ENCODE measurements at places on chromosomes 1 and 21. TPM values are rescaled to one million over a fixed set of nuclear protein-coding genes. Genes with fewer than 3 reads are reported as not detected.

The AGMAT gene
- total RNA-seq, result 15.9 TPM

The SMCP gene
- total RNA-seq, result not detected

The SLC44A5 gene
- 0.74 TPM for total RNA-seq

The FNBP1L gene
- 0.21 TPM for total RNA-seq

The DNALI1 gene
- total RNA-seq, result not detected

The SYPL2 gene
- 0.05 TPM for total RNA-seq

The TRIM67 gene
- not detected for total RNA-seq

The PGD gene
- total RNA-seq, result 94.8 TPM

The LRRC38 gene
- total RNA-seq, result not detected

DNA sequence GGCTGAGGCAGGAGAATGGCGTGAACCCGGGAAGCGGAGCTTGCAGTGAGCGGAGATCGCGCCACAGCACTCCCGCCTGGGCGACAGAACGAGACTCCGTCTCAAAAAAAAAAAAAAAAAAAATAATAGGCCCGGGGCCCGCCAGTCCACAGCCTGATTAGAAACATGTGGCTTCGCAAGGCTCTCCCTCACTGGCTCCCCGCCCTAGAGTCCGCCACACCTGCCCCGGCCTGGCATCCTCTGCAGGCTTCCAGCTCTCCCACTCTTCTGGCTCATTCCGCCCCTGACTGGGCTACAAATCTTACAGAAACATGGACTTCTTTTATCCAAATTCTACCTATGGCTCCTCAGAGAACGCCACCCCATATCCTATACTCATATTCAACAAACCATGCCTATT is 32.4 kb downstream of the PGBD5 start:
- no peaks in the 10 kb centered on the region for H3K36me3 ChIP-seq
- H3K4me3 ChIP-seq, result no peak overlapping the region
- H3K4me1 ChIP-seq, result no peaks in the 10 kb centered on the region
- H3K27ac ChIP-seq, result no peak overlapping the region
- DNase-seq, result no peak

DNA sequence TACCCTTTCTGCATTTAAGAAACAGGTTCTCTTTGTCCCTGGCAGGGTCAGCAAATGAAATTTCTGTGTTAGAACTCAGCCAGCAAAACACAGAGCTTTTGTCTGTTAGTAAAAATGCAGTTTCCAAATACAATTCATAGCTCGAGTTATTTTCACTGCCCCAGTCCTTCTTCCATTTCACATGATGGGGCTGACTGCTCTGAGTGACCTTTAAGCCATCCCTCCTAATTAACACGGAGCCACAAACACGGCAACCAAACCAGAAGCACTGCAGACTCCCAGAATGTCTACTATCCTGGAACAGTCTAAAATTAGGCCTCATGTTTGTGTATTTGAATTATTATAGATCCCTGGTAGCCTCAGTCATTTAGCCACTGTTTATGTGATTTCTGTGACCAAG is 99.1 kb upstream of the RGS4 start:
- H3K27ac ChIP-seq, result no peak overlapping the region
- H3K27me3 ChIP-seq, result peaks cover 7% of the 10 kb centered on the region
- no peaks in the 10 kb centered on the region for H3K4me1 ChIP-seq

GRCh38 chr1:155323729-155324036 is 3.0 kb downstream of the RUSC1 start:
- peaks cover 2% of the 10 kb centered on the region for H3K27me3 ChIP-seq
- H3K4me3 ChIP-seq, result peak overlapping the region; percentile 86
- peaks cover 42% of the 10 kb centered on the region for H3K4me1 ChIP-seq
- peak overlapping the region; percentile 61 for H3K27ac ChIP-seq
- H3K36me3 ChIP-seq, result peaks cover 11% of the 10 kb centered on the region
- DNase-seq, result peak; percentile 85

- no peak for DNase-seq
- H3K27me3 ChIP-seq, result peaks cover 15% of the 10 kb centered on the region
- no peaks in the 10 kb centered on the region for H3K36me3 ChIP-seq
- no peak overlapping the region for H3K4me3 ChIP-seq
Measured at GRCh38 chr1:75159154-75159553, 25.0 kb downstream of the LHX8 start.

DNA sequence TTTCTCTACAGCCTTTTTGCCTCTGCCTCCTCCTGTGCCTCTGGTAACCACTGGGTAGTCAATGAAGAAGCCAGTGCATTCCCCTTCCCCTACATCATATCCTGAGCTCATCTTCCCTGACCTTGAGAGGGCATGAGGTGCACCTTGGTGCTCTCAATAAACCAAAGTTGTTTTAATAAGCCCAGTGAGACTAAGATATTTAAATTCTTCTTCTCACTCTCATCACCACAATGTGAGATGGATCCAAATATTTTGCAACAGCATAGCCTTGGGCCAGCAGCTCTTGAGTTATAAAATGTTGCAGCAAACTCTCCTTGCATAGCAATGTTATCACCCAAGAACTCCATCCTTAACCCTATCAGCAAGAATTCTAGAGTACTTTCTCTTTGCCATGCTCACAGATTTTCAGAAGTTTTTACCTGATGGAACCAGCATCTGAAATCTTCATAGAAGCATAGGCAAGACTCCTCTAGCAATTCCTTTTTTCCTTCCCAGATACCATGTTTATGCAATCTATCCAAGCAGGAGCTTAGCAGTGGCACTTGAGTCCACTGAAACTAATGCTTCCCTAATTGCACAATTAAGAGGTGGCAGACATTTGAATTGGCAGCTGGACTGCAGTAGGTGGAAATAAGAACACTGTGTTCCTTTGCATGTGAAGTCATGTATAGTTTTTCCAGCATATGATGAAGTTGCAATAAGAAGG is 36.8 kb downstream of the CDC7 start:
- H3K27me3 ChIP-seq, result no peaks in the 10 kb centered on the region
- H3K4me3 ChIP-seq, result no peak overlapping the region
- H3K4me1 ChIP-seq, result no peaks in the 10 kb centered on the region
- H3K27ac ChIP-seq, result no peak overlapping the region
- no peak for DNase-seq
- no peaks in the 10 kb centered on the region for H3K36me3 ChIP-seq

DNA sequence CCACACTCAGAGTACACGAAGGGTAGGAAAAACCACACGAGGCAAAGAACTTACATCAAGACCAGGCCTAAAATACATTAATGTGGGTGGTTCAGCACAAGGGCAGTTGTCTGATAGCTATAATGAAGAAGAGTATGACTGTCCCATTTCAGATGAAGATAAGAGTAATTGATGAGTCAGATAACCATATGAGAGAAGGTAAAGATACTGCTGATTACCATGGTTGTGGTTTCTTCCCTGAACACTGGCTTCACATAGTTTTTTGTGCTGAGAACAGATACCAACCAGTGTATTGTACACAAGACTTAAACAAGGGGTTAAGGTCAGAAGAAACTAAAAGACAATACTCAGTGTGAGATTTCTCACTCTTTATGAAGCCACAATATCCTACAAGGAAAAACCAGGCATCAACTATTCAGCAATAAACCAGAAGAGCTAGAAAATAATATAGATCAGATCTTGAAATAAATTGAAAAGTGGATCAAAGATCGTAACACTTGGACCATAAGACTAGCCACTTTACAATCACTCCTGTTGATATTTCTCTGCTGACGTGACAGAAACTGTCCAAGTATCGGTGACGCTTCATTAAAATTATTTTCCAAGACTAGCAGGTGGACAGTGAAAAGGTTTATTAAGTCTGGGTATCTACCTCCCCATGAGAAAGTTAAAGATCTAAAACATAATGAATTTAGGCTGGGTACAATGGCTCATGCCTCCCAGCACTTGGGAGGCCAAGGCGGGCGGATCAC is 28.6 kb downstream of the PUM1 start:
- H3K36me3 ChIP-seq, result peaks cover 28% of the 10 kb centered on the region
- H3K4me1 ChIP-seq, result peaks cover 76% of the 10 kb centered on the region
- no peaks in the 10 kb centered on the region for H3K27me3 ChIP-seq
- no peak overlapping the region for H3K27ac ChIP-seq

DNA sequence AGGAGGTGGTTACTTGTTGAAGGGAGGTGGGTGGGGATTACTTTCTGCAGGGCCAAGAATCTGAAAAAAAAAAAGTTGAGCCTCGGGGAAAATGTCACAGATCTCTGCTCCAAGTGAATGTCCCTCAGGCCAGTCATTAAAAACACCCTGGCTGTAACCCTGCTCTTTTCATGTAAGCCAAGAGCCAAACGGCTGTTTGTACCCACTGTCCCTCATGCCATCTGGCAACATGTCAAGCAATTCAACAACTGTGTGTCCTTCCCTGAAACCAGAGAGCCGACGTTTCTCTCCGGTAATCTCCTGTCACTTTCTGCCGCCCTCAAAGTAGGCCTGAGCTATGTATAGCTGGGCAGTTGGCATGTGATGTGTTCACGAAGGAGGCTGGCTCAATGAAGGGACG is 14.7 kb downstream of the CASQ2 start:
- H3K4me3 ChIP-seq, result no peak overlapping the region
- H3K36me3 ChIP-seq, result no peaks in the 10 kb centered on the region
- no peak for DNase-seq
- peaks cover 9% of the 10 kb centered on the region for H3K27me3 ChIP-seq

GRCh38 chr1:111110197-111110899 is 29.5 kb downstream of the DRAM2 start:
- DNase-seq, result no peak
- no peaks in the 10 kb centered on the region for H3K27me3 ChIP-seq
- no peak overlapping the region for H3K4me3 ChIP-seq
- no peak overlapping the region for H3K27ac ChIP-seq

- H3K36me3 ChIP-seq, result no peaks in the 10 kb centered on the region
- H3K27ac ChIP-seq, result no peak overlapping the region
- H3K4me1 ChIP-seq, result no peaks in the 10 kb centered on the region
- no peak overlapping the region for H3K4me3 ChIP-seq
- peaks cover 2% of the 10 kb centered on the region for H3K27me3 ChIP-seq
- no peak for DNase-seq
Measured at GRCh38 chr1:66003690-66004089, 211.0 kb downstream of the PDE4B start.

- no peaks in the 10 kb centered on the region for H3K4me1 ChIP-seq
- no peak overlapping the region for H3K27ac ChIP-seq
- DNase-seq, result no peak
- H3K36me3 ChIP-seq, result no peaks in the 10 kb centered on the region
- H3K27me3 ChIP-seq, result no peaks in the 10 kb centered on the region
Measured at GRCh38 chr1:82001345-82001744, 200.6 kb downstream of the ADGRL2 start.

- peaks cover 13% of the 10 kb centered on the region for H3K4me1 ChIP-seq
- no peak overlapping the region for H3K27ac ChIP-seq
- H3K4me3 ChIP-seq, result peak overlapping the region; percentile 84
- peak; percentile 52 for DNase-seq
- peaks cover 16% of the 10 kb centered on the region for H3K27me3 ChIP-seq
Measured at GRCh38 chr1:230868736-230869385, 540 bp upstream of the C1orf198 start.

DNA sequence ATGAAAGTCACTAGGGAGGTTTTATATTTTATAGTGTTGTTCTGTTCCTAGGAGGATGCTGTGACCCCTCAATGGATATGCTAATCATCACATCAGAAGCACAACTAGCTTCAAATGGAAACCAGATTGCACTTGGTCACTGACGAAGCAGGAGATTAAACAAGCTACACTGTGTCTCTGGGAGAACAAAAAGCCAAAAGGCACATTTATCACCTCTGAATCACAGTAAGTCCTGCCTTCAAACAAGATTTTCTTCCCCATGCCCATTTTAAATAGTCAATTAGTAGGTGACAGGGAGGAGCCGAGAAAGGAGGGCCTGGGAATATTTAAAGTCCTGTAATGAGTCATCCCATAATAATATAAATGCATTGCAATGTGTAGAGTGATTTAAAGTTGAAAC is 38.1 kb downstream of the RGS2 start:
- no peaks in the 10 kb centered on the region for H3K4me1 ChIP-seq
- no peak overlapping the region for H3K27ac ChIP-seq
- DNase-seq, result no peak
- peaks cover 12% of the 10 kb centered on the region for H3K27me3 ChIP-seq
- H3K4me3 ChIP-seq, result no peak overlapping the region
- no peaks in the 10 kb centered on the region for H3K36me3 ChIP-seq

DNA sequence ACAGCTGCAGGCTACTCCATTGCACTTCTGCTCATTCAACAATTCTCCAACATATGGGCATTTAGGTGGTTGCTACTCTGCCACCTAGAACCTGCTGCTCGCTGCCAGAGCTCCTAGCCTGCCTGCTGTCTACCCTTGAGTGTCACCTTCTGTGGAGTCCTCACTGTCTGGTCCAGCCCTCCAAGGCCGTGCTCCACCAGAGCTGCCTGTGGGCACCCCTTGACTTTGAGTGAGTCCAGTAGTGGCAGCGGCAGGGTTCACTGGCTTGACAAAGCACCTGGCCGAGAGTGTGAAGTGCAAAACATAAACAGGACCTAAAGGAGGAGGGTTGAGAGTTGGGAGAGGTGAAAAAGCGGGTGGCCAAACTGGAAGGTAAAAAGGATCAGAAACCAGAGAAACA is 120.3 kb upstream of the DNAH14 start:
- no peak overlapping the region for H3K27ac ChIP-seq
- peaks cover 8% of the 10 kb centered on the region for H3K4me1 ChIP-seq
- H3K36me3 ChIP-seq, result no peaks in the 10 kb centered on the region
- H3K27me3 ChIP-seq, result peaks cover 3% of the 10 kb centered on the region

DNA sequence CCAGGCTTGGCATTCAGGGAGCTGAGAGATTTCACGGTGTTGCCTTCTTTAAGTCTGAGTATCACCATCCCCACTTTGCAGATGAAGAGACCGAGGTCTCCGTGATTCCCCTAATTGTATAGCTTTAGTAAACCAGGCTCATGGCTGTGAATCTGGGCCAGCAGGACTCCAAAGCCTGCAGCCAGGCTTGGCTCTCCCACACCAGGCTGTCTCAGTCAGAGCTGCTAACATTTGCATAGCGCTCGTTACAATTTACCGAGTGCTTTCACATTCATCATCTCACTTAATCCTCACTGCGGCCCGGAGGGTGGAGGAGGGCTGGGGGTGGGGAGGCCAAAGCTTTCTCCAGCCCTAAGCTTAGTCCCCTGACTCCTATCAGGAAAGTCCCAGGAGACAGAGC is 11.7 kb downstream of the C1orf94 start:
- peaks cover 39% of the 10 kb centered on the region for H3K27me3 ChIP-seq
- no peaks in the 10 kb centered on the region for H3K4me1 ChIP-seq
- H3K36me3 ChIP-seq, result no peaks in the 10 kb centered on the region

DNA sequence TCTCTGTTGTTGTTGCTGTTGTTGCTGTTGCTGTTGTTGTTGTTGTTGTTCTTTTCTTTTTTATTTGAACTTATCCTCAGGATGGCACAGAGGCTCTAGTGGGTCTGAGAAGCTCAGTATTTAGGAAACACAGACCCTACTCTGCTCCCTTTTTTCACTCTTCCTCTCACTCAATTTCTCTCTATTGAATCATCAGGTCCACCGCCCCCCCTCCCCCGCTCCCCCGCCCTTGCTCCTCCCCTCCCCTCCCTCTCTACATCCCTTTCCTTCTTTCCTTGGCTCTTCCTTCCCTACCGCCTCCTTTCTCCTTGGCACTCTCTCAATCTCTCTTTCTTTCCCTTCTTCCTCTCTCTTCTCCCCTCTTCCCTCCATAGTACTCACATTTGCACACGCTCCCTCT is 218.5 kb upstream of the ZC3H12A start:
- H3K4me3 ChIP-seq, result no peak overlapping the region
- H3K4me1 ChIP-seq, result no peaks in the 10 kb centered on the region
- no peak for DNase-seq
- H3K27ac ChIP-seq, result no peak overlapping the region
- H3K36me3 ChIP-seq, result no peaks in the 10 kb centered on the region
